ENCODE measurements at places on chromosomes 4 and X.

DNA sequence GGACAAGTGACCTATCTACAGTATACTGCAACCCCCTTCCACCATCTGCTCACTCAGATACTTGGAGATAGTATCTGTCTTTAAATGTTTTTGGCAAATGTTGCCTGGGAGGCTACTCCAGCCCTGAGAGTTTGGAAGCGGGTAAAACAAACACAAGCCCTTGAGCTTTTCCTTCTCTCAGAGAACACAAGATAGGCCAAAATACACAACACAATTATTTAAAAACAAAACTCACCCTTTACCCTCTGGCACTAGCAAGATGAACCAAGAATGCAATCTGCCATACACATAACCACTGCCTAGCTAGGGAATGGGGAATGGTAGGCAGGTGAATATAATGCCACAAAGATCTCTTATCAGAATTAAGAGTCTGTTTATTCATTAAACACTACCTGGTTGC is 324.7 kb upstream of the FAM47C start:
- no peak for DNase-seq

DNA sequence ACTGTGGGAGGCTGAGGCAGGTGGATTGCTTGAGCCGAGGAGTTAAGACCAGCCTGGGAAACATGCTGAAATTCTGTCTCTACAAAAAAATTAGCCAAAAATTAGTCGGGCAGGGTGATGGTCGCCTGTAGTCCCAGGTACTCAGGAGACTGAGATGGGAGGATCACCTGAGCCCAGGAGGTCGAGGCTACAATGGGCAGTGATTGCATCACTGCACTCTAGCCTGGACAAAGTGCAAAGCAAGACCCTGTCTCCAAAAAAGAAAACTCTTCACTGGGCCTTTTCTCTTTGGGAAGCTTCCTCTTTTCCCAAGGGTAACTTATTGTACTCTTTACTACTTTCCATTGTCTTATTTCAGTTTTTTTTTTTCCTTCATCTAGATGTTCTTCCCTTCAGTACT is 88.9 kb downstream of the UBE2K start:
- DNase-seq: no peak

GRCh38 chr4:55215087-55215486 is 89.7 kb upstream of the KDR start:
- no peak for DNase-seq

GRCh38 chrX:145856181-145856580 is 38.6 kb downstream of the SLITRK2 start:
- DNase-seq: no peak

- no peak for DNase-seq
These were observed 1427.2 kb downstream of the STIM2 start for GRCh38 chr4:28287831-28288233.

GRCh38 chrX:16039834-16040233 is 83.5 kb upstream of the GRPR start:
- no peak for DNase-seq

DNA sequence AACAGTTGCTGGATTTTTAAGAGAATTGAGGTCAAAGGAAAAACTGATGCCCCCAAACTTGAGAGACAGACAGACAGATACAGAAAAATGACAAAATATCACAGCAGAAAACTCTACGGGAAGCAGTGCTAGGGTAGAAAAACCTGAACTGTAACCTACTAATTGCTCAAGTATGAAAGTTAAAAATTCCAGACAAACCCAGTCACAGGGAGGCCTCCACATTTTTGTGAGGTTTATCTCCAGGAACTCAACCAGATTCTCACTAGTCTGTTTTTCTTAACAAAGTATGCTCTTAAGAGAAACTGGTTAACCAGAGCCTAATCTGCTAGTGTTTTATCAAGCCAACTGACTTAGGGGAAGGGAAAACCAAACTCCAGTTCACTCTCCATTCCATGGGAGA is 19.9 kb upstream of the PPP3CA start:
- no peak for DNase-seq

DNA sequence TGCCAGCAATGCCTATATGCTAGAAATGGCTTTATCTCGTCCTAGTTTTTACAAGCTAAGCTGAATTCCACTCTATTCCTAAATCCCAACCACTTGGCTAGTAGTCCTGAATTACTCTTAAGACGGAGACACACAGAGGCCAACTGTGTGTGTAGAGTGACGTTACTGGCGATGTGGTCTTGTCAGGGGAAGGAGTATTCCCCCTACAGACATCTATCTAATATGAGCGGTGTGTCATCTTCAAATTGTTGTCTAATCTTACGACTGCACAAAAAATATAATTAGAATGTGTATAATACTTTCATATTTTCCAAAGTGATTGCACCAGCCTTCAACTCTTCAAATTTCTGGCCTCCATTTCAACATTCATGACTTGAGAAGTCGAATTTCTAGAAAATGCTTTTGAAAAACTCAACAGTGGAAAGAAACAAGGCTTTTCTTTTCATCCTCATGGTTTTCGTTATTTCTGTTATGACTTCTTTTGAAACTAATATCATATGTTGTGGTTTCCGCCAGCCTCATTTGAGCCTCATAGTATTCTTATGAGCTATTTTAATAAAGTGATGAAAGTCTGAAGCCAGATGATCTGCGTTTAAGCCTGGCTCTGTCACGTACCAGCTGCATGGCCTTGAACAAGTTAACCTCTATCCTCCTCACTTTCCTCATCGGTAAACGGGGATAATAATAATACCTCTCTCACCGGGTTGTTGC is 132.3 kb downstream of the SOWAHB start:
- DNase-seq: no peak

DNA sequence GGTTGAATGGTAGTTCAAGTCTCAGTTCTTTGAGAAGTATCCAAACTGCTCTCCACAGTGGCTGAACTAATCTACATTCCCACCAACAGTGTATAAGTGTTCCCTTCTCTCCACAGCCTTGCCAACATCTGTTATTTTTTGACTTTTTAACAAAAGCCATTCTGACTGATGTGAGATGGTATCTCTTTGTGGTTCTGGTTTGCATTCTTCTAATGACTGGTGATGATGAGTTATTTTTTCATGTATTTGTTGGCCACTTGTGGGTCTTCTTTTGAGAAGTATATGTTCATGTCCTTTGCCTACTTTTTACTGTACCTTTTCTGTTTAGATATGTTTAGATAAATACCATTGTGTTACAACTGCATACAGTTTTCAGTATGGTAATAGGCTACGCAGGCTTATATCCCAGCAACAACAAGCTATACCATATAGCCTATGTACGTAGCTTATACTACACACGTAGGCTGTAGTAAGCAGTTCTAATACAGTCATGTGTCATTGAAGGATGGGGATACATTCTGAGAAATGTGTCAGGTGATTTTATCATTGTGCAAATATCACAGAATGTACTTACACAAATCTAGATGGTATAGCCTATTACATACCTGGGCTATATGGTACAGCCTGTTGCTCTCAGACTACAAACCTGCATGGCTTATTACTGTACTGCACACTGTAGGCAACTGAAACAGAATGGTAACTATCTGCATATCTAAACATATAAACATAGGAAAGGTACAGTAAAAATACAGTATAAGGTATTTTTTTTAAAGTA is 28.1 kb downstream of the KLHL8 start:
- no peak for DNase-seq

DNA sequence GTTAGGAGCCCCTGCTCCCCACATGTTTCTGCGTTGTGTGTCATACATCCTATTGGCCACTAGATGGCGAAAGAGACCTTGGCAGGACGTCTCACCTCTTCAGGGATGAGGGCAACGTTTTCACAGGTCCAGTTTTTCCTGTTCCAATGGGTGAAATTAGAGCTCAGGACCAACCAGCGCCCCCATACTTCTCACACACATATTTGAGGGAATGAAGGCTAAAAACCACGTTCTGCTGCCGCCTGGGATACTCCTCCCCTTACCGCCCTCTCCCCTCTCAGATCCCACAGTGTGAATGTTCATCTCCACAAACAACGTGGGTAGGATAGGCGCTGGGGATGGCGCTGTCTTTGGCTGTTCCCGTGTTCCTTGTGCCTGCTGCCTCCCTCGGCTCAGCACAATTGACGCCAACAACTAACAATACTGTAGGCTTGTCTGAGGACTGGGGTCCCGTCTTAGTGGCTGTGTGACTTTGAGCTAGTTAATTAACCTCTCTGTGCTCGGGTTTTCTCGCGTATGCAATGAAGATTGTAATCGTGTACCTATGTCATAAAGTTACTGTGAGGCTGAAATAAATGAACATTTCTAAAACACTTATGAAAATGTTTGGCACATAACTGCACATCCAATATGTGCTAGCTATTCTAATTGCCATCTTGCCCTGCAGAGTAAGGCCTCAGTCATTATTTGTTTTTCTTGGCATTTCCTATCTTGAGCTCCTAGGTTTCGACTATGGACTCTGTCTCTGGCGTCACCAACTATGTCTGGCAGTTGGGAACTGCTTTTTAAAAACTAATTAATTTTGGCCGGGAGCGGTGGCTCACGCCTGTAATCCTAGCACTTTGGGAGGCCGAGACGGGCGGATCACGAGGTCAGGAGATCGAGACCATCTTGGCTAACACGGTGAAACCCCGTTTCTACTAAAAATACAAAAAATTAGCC is 181.3 kb upstream of the STK26 start:
- DNase-seq: peak; percentile 47

DNA sequence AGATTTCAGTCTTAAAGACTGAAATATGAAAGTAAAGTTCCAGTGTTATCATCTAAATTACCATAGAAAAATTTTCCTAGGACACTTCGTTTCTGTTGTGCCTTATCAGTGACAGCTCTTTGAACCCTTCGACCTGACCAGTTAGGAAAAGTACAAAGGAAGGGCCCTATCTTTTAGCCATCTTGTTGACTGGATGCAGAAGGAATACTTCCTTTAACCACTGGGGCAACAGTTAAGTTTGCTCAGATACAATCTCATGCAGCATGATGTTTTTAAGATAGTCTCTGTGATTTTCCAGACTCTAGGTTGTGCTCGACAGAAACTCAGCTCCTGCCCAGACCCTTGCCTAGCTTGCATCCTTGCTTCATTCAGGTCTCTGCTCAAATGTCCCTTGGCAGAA is 210.5 kb upstream of the RPS6KA3 start:
- no peak for DNase-seq

GRCh38 chr4:40669504-40669903 is 39.8 kb upstream of the RBM47 start:
- DNase-seq: no peak

DNA sequence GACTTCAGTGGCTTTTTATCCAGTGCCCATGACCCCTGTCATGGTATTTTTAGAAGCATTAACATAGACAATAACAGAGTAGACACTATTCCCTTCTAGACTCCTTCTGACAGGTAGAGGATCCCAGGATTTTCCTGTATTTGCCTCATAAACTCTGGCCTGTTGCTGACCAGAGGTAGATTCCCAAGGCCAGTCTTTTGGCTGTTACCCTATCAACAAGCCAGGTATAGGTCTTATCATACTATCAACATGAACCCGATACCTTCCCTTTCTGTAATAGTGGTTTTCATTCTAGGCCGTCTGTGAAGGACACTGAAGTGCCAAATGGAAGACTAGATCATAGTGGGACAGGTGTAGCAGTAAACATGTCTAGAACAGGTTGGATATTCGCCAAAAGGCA is 76.2 kb upstream of the CHRDL1 start:
- DNase-seq: no peak

- DNase-seq: no peak
These were observed 23.7 kb downstream of the MAOA start for GRCh38 chrX:43679778-43680177.

DNA sequence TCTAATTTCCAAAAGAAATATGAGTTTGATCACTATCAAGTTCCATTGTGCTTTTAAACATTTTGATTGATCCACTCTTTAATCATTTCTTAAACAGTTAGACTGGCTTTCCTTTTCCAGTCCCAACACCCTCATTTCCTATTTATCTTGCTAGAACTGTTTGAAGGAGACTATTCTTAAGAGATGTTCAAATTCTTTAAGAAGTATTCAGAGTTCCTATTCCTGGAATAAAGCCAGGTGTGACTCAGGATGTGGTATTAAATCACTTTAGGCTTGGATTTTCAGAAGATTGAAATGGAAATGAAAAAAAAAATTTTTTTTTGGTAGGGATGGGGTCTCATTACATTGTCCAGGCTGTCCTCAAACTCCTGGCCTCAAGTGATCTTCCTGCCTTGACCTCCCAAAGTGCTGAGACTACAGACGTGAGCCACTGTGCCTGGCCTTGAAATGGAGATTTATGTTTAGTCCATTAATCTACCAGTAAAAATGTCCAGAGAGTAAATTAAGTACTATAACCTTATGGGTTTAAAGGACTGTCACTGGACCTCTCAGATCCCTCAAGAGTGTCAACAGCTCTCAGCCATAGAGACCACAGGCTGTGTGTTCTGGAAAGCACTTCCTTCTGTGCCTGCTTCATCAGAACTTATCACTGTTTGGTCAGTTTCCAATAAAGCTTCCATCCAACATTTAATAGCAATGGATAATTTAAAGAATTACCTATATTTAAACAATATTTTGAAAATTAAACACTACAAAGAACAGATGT is 90.7 kb downstream of the CDS1 start:
- DNase-seq: no peak

DNA sequence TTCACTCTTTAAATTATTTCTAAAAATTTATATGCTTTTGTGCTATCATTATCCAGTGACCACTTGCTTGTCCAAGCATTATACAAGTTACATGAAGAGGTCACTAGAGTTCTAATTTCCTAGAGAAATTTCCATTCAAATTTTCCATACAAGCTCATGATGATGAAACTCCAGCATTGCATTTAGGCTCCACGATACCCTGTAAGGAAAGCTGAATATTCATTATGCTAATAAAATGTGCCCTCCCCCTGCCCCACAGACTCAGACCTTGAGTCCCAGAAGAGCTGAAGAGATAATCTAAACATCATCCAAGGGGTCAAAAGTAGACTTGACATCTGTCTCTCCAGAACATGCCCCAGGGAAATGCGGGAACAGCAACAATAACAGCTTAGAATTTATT is 19.6 kb upstream of the FAM156A start:
- no peak for DNase-seq

GRCh38 chr4:2501034-2501594 is 32.2 kb downstream of the RNF4 start:
- DNase-seq: no peak

DNA sequence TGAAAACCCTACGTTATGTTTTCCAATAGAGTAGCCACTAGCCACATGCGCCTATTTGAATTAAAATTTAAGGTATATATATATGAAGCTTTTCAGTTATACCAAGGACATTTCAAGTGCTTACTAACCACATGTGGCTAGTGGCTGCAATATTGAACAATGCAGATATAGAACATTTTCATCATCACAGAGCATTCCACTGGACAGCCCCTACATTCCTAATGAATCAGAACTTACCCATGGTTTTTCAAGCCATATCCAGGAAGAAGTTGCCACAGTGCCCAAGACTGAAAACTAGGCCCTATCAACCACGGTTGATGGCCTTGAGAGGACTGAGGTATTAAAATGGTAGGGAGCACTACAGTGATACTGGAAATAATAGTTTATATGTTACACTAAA is 29.7 kb downstream of the NEK1 start:
- DNase-seq: no peak

DNA sequence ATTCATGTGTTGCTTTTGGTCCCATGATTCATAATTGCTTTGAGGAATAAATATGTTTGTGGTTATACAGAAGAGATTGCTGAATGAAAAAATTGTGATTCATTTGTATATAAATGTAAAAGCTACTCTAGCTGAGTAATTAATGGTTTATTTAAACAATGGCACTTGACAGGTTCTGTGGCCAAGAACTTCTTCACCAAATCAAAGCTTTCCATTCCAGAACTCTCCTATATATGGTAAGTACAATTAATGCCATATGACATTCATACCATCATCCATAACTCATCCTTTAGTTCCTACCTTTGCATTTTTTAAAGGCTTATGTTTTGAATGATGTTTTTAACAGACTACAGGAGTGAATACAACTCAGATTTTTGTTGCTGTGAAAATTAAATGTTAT is 105.8 kb downstream of the REPS2 start:
- no peak for DNase-seq

Data from NCI-H1092 (cell line).